ENCODE measurements at places on chromosomes 7 and 10.

GRCh38 chr7:557558-557881, 37.9 kb upstream of the PDGFA start:
- no peaks in the 10 kb centered on the region for H3K36me3 ChIP-seq
- H3K27ac ChIP-seq, result no peak overlapping the region
- no peak overlapping the region for H3K4me3 ChIP-seq

DNA sequence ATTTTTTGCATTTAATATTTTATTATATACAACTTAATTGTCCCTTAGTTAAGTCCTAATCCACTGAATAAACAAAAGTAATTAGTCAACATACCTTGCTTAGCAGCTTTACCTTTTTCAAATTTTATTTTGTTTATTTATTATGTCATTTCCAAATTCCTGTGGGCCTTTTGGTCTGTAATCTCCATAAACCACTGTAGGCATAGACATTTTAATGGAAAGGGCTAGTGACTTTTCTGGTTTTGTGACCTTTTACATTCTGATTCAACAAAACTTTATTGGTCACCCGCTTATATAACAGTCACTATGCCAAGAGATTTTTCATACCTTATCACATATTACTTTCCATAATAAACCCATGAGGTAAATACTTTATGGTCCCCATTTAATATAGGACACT, 181.3 kb upstream of the PRPS1L1 start:
- no peak overlapping the region for H3K4me3 ChIP-seq
- H3K4me1 ChIP-seq, result no peaks in the 10 kb centered on the region

DNA sequence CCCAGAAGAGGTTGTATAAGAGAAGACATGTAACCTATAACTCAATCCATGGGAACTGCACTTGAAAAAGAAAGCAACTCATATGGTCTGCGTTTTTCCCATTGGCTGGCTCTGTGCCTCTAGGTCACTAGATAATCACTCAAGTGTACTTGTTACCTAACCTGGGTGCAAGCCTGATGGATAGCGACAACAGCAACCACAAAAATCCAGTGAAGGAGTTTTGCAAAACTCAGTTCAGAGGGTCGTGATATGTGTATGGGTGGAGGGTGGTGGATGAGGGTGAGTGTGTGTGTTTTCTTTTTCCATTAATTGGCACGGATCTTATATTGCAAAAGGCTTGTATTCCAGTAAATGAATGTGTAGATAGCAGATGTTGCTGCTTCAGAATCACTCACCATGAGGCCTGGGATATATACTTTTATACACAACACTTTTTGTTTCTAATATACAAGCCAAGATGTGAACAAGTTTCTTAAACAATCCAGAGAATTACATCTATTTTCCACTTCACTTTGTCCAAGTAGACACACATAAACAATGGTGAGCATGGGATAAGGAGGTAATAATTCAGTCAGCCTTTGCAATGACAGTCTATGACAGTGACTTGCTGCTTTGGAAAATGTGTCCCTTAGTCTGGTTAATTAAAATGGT, 286.9 kb upstream of the DKK1 start:
- H3K27me3 ChIP-seq, result no peaks in the 10 kb centered on the region
- no peak overlapping the region for H3K4me3 ChIP-seq

DNA sequence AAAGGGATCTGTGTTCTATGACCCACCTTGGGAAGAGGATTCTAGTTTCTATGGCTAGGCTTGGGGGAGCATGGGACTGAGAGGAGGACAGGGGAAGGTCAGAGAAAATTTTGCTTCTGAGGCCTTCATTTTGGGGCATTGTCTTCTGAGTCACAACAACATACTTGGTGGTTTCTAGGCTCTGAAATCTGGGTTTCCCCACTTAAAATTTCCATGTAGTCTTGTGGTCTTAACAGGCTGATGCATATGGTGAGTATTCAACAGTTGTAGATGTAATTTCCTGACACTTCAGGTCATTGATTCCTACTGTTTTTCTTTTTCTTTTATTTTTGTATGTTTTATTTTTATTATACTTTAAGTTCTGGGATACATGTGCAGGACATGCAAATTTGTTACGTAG, 88.5 kb downstream of the ANKRD7 start:
- H3K27ac ChIP-seq, result no peak overlapping the region
- H3K36me3 ChIP-seq, result no peaks in the 10 kb centered on the region
- no peaks in the 10 kb centered on the region for H3K4me1 ChIP-seq
- H3K4me3 ChIP-seq, result no peak overlapping the region

- DNase-seq, result no peak
- H3K4me3 ChIP-seq, result no peak overlapping the region
- no peaks in the 10 kb centered on the region for H3K36me3 ChIP-seq
- no peak overlapping the region for H3K27ac ChIP-seq
- H3K27me3 ChIP-seq, result no peaks in the 10 kb centered on the region
Measured at GRCh38 chr10:44190541-44190940, 194.4 kb downstream of the CXCL12 start.

- H3K27ac ChIP-seq, result no peak overlapping the region
- no peak overlapping the region for H3K4me3 ChIP-seq
- no peaks in the 10 kb centered on the region for H3K36me3 ChIP-seq
- H3K4me1 ChIP-seq, result peaks cover 9% of the 10 kb centered on the region
- DNase-seq, result no peak
Measured at GRCh38 chr10:25102147-25102822, 72.5 kb upstream of the GPR158 start.

DNA sequence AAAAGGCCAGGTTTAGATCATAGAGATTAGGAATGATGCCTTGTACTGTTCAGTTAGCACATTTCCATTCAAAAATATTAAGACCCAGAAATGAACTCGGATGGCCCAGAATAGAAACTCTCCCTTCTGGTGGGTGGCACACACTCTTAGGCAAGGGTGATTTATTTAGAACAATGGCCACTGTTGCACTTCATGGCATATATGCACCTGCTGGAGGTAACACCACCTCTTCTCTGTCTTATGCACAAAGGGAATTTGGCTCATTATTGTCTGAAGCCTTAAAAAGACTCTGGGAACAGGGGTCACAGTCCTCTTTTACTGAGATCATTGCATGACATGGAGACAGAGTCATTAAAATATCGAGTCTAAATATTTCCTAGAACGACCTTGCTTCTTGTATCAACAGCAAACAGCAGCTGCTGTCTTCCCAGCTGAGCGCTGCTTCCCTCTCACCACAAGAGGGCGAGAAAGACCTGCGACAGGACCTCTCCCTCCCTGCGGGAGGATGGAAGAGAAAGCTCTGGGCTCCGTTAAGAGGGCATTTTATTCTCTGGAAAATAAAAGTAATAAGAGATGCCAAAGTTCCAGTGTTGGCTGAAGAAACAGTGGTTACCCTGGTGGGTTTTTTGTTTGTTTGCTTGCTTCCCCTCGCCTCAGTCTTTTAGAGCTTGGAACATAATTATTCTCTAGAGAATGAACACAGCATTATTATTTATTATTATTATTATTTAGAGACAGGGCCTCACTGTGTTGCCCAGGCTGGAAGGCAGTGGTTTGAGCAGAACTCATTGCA, 13.5 kb upstream of the BAMBI start:
- H3K36me3 ChIP-seq, result no peaks in the 10 kb centered on the region
- no peak overlapping the region for H3K4me3 ChIP-seq
- H3K27ac ChIP-seq, result no peak overlapping the region
- H3K4me1 ChIP-seq, result peaks cover 2% of the 10 kb centered on the region
- peak; percentile 67 for DNase-seq
- H3K27me3 ChIP-seq, result peaks cover 39% of the 10 kb centered on the region

DNA sequence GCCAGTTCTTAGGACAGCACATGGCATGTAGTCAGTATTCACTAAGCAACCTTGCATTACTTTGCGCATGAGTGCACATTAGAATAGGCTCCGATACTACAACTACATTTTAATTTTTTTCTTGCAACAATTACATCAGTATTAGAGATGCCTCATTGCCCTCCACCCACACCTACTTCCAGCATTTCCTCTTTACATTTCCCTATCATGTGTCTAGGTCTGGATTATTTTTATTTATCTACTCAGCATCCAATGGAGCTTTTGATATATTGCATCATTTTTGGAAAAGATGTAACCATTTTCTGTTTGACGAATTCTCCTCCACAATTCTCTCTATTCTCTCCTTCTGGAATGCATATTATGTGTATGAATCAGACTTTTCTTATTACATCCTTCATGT, 258.2 kb upstream of the GLI3 start:
- H3K27ac ChIP-seq, result no peak overlapping the region
- H3K27me3 ChIP-seq, result no peaks in the 10 kb centered on the region
- H3K36me3 ChIP-seq, result no peaks in the 10 kb centered on the region
- DNase-seq, result no peak

DNA sequence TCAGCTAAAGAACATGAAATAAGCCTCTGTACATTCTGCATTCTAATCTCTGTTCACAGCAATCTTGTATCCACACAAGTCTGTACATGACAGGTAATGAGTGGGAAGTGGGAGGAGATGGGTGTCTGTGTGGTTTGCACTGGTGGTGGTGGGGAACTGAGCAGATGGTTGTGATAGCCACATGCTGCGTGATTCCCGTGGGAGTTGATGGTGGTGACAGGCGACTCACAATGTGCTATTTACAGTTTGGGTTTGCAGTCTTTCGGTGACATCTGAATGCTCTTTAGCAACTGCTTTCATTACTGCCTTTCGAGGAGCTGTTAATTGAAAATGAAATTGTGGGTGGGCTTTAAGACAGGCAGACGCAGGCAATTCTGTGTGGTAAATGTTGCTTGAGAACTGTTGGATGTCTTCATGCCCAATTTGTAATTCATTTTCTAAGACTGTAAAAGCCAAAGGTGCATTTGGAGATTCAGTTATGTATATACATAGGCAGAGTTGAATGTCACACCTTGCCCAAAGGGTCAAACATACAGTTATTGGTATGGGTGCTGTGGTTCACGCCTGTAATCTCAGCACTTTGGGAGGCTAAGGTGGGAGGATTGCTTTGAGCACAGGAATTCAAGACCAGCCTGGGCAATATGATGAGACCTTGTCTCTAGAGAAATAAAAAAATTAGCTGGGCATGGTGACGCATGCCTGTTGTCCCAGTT, 308.2 kb downstream of the AUTS2 start:
- H3K36me3 ChIP-seq, result no peaks in the 10 kb centered on the region
- H3K4me3 ChIP-seq, result no peak overlapping the region
- H3K4me1 ChIP-seq, result no peaks in the 10 kb centered on the region
- H3K27ac ChIP-seq, result no peak overlapping the region
- DNase-seq, result no peak

DNA sequence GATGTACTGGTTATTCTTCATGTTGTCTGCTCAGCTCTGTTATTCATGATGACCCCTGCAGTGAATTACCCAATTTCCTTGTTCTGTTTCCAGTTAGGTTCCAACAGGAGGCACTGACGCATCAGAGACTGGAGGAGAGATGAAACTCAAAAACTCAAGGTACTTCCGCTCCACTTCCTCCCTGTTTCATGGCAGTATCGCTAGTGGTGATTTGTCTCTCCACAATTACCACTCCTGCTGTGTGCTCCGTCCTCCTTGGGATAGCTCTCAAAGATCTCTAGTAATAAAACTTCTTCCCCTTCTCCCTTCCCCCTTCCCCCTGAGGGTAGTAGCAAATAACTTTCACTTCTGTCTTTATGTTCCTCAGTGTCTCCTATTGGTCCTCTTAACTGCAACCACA, 107.4 kb upstream of the ABCB5 start:
- no peaks in the 10 kb centered on the region for H3K27me3 ChIP-seq
- no peak for DNase-seq
- peaks cover 2% of the 10 kb centered on the region for H3K4me1 ChIP-seq
- H3K4me3 ChIP-seq, result no peak overlapping the region

- H3K27me3 ChIP-seq, result no peaks in the 10 kb centered on the region
- no peaks in the 10 kb centered on the region for H3K36me3 ChIP-seq
- no peak overlapping the region for H3K27ac ChIP-seq
- H3K4me1 ChIP-seq, result peaks cover 13% of the 10 kb centered on the region
- peak; percentile 52 for DNase-seq
- H3K4me3 ChIP-seq, result no peak overlapping the region
Measured at GRCh38 chr7:47763063-47763974, 181.4 kb upstream of the TNS3 start.

- H3K4me3 ChIP-seq, result peak overlapping the region; percentile 96
- no peaks in the 10 kb centered on the region for H3K36me3 ChIP-seq
- no peak overlapping the region for H3K27ac ChIP-seq
- no peaks in the 10 kb centered on the region for H3K4me1 ChIP-seq
- H3K27me3 ChIP-seq, result no peaks in the 10 kb centered on the region
Measured at GRCh38 chr7:87154166-87154565, 1.9 kb downstream of the DMTF1 start.

DNA sequence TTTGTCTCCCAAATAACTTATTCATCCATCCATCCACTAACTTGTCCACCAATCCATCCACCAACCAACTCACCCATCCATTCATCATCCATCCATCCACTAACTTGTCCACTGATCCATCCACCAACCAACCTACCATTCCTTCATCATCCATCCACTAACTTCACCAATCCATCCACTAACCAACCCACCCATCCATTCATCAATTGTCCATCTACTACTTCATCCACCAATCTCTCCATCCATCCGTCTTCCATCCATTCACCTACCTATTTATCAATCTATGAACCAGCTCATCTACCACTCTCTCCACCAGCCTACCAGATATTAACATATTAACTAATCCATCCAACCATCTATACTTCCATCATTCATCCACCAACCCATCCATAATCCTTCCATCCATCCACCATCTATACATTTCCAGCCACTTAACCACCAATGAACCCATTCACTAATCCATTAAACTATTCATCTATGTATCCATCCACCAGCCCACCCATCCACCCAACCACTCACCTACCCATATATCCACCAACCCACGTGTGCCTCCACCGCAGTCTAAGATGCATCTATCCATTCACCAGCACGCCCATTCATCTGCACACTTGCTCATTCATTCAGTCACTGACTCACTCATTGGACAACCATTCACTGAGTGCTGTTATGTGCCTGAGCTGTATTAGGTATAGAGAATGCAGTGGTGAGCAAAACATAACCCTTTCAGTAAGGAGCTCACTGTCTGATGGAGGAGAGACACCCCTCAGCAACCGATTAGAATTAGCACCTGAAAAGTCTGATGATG, 19.8 kb upstream of the TBL2 start:
- H3K27me3 ChIP-seq, result no peaks in the 10 kb centered on the region
- H3K4me3 ChIP-seq, result no peak overlapping the region
- no peak for DNase-seq
- peaks cover 6% of the 10 kb centered on the region for H3K4me1 ChIP-seq
- H3K27ac ChIP-seq, result no peak overlapping the region

GRCh38 chr10:71684356-71685173, 35.0 kb downstream of the C10orf105 start:
- no peaks in the 10 kb centered on the region for H3K4me1 ChIP-seq
- H3K27me3 ChIP-seq, result no peaks in the 10 kb centered on the region
- no peaks in the 10 kb centered on the region for H3K36me3 ChIP-seq
- H3K4me3 ChIP-seq, result no peak overlapping the region
- no peak overlapping the region for H3K27ac ChIP-seq
- DNase-seq, result no peak

DNA sequence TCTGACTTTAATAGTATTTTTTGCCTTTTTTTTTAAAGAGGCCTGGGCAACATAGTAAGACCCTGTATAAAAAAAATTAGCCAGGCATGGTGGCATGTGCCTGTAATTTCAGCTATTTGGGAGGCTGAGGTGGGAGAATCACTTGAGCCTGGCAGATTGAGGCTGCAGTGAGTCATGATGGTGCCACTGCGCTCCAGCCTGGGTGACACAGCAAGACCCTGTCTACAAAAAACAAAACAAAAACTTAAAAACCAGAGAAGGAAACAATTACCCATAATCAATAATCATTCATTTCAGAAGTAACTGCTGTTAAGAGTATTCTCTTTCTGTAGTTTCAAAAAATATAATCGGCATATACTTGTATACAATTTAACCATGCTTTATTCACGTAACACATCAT, 28.0 kb downstream of the VPS26A start:
- no peaks in the 10 kb centered on the region for H3K4me1 ChIP-seq
- H3K36me3 ChIP-seq, result peaks cover 10% of the 10 kb centered on the region
- no peak overlapping the region for H3K4me3 ChIP-seq

GRCh38 chr7:92778972-92779371, 57.4 kb downstream of the CDK6 start:
- H3K4me1 ChIP-seq, result no peaks in the 10 kb centered on the region
- no peak for DNase-seq
- H3K4me3 ChIP-seq, result no peak overlapping the region
- no peak overlapping the region for H3K27ac ChIP-seq
- no peaks in the 10 kb centered on the region for H3K27me3 ChIP-seq

All from neuronal stem cell (in vitro differentiated cells).